ENCODE measurements at places on chromosomes 5 and 9. TPM values are rescaled to one million over a fixed set of nuclear protein-coding genes. Genes with fewer than 3 reads are reported as not detected.

FCHO2 gene
- 27.0 TPM for polyA plus RNA-seq

NUTM2G gene
- polyA plus RNA-seq = 1.7 TPM

PITX1 gene
- 0.18 TPM for polyA plus RNA-seq

PDE8B gene
- polyA plus RNA-seq = 8.7 TPM

DOCK2 gene
- 4.5 TPM for polyA plus RNA-seq

GPR151 gene
- not detected for polyA plus RNA-seq

TXNDC8 gene
- polyA plus RNA-seq = not detected

SPINK7 gene
- polyA plus RNA-seq = 0.63 TPM

FOXD4L3 gene
- not detected for polyA plus RNA-seq

C9orf153 gene
- polyA plus RNA-seq = 0.31 TPM

FAM221B gene
- polyA plus RNA-seq = 0.38 TPM

FOXD4L4 gene
- polyA plus RNA-seq = 0.09 TPM

SDHA gene
- 111 TPM for polyA plus RNA-seq

PPP2R2B gene
- polyA plus RNA-seq = 0.33 TPM

FAM151B gene
- polyA plus RNA-seq = 3.1 TPM

PCDHB11 gene
- 3.2 TPM for polyA plus RNA-seq

RXRA gene
- polyA plus RNA-seq = 42.2 TPM

IFNK gene
- not detected for polyA plus RNA-seq

FBLL1 gene
- 0.51 TPM for polyA plus RNA-seq

PTAR1 gene
- 117 TPM for polyA plus RNA-seq

CARD19 gene
- 21.6 TPM for polyA plus RNA-seq

SLC34A1 gene
- 0.36 TPM for polyA plus RNA-seq

CCDC183 gene
- polyA plus RNA-seq = 10.0 TPM

TMEM232 gene
- polyA plus RNA-seq = 3.5 TPM

MEIKIN gene
- 0.17 TPM for polyA plus RNA-seq

ENC1 gene
- 228 TPM for polyA plus RNA-seq

IFNA10 gene
- polyA plus RNA-seq = not detected

MEF2C gene
- polyA plus RNA-seq = 78.6 TPM

NDFIP1 gene
- 108 TPM for polyA plus RNA-seq

DNAH5 gene
- polyA plus RNA-seq = 3.7 TPM

GPRIN1 gene
- 1.1 TPM for polyA plus RNA-seq

SHOC1 gene
- polyA plus RNA-seq = 0.27 TPM

BAAT gene
- 0.44 TPM for polyA plus RNA-seq

ENTREP1 gene
- polyA plus RNA-seq = 39.5 TPM

ANKRD18B gene
- 0.51 TPM for polyA plus RNA-seq

TMC1 gene
- 0.42 TPM for polyA plus RNA-seq

TRIM7 gene
- 0.30 TPM for polyA plus RNA-seq

SLC6A19 gene
- 0.04 TPM for polyA plus RNA-seq

TPPP gene
- polyA plus RNA-seq = 6.7 TPM

CD274 gene
- polyA plus RNA-seq = 1.0 TPM

MACIR gene
- polyA plus RNA-seq = 12.1 TPM
